ENCODE measurements at places on chromosomes 1 and 21.

- no peak for DNase-seq
These were observed 124.6 kb upstream of the IVNS1ABP start for GRCh38 chr1:185441605-185442004.

DNA sequence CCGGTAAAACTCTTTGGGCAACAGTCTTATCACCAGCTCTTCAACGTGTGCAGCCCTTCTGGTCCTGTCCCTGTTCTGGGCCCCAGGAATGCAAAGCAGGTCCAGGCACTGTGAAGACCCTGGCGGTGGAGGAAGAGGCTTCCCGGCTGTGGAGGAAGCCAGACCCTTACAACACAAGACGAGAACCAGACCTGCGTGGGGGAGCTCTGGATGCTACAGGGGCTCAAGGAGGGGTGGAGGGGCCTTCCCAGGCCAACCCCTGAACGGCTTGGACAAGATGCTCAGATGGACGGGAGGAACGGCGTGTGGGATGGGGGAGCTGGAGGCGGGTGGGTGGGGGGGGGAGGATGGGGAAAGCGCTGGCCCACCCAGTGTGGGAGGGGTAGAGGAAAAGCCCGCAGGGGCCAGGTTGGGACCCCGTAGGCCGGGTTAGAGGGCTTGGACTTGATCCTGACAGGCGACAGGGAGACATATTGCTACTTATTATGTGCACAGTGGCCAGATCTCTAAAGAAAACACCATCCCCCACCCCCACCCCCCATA lies 5.1 kb upstream of the OLIG2 start:
- no peak for DNase-seq

DNA sequence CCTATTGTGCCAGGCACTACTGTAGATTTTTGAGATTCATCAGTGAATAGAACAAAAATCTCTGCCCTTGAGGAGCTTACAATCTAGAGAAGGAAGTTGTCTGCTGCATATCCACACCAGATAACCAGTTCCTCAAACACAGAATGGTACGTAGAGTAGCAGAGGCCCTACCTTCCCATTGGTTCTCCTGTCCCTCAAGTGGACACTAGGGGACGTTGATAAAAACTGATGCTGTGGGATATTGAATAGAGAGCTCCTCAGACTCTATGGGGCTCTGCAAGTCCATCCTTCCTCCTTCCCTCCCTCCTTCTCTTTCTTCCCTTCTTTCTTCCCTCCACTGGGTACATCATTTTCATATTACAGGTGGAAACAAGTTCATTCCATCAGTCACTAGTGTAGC lies 371.3 kb downstream of the PBX1 start:
- no peak for DNase-seq

- no peak for DNase-seq
These were observed 150.9 kb downstream of the NTMT2 start for GRCh38 chr1:170296642-170297041.

DNA sequence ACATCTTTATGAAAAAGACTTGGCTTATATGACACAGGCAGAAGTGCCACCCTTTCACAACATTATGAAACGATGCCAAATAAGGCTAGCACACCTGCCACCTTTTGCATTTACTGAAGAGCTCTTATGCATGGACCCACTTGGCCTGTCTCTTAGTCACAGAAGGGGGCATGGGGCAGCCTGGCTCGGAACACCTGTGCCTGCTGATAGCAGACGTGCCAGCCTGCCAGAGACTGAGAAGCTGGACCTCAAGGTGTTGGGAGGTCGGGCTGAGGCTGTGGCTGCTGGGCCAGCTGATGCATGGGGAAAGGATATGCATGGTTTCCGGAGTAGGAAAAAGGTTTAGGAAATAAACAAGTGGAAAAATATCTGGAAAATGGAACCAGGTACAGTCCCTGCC lies 21.5 kb downstream of the RCAN1 start:
- peak; percentile 96 for DNase-seq

Data from DMS79 (cell line).